CD4-positive, CD25-positive, alpha-beta regulatory T cell (primary cell): ENCODE measurements at places on chromosomes 1 and 21.

GRCh38 chr1:40120128-40120527 is 23.1 kb upstream of the PPT1 start:
- DNase-seq, result no peak

DNA sequence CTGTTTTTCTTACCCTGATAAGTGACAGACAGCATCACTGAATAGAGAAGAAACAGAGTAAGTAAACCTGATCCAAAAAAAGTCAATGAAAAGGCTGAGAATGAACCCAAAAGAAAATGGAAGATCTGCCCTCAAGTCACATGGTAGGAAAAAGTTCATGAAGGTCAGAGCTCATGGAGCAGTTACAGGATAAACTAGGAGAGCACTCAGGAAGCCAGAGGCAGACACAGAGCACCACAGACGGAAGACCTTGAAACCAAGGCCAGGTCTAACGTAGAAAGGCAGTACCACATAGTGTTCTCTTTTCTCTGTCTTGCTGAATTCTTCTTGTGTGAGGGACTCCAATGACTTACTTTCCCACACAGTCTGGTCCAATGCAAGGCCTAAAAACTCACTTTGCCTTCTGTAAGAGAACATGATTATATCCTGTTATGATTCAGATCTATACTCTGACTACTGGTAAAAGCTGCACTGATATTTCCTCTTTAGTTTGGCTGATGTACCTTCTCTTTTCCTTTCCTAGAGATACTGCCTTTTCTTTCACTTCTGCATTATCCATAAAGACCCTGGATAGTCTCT is 40.8 kb downstream of the RTCA start:
- DNase-seq, result no peak

DNA sequence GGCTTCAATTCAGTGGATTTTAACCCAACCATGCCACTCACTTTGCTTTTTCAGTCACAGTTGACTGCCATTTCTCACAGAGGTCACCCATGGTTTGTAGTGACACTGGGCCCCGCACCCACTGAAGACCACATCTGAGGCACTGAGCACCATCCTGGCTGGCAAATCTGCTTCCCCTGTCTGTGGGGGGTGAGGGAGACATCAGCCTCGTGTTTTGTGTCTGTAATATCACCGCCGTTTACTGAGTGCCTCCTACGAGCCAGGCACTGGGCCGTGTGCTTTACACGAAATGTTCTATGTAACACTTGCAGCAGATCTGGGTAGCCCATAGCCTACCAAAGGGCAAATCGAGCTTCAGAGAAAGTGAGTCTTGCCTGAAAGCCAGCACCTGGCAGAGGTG is 161.8 kb downstream of the PGBD5 start:
- DNase-seq, result no peak

DNA sequence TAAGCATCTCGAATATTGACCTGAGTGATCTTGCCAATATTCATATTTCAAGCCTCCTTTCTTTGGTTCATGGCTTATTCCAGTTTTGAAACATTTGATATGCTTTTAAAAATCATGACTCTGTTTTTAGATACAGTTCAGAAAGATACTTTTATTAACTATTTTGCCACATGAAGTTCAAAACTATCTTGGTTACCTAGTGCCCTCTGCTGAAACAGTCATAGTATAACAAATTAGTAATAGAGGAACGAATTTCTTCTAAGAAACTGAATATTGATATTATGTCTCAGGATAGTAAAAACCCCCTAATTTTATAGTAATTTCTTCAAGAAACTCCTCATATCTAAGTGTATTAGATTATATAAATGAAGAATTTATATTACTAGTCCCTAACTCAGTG is 52.6 kb upstream of the RC3H1 start:
- DNase-seq, result peak; percentile 18

- DNase-seq, result no peak
Observed at GRCh38 chr1:39508857-39509305, 17.4 kb downstream of the BMP8A start.

GRCh38 chr1:13901597-13901996 is 201.6 kb downstream of the PRDM2 start:
- DNase-seq, result no peak

DNA sequence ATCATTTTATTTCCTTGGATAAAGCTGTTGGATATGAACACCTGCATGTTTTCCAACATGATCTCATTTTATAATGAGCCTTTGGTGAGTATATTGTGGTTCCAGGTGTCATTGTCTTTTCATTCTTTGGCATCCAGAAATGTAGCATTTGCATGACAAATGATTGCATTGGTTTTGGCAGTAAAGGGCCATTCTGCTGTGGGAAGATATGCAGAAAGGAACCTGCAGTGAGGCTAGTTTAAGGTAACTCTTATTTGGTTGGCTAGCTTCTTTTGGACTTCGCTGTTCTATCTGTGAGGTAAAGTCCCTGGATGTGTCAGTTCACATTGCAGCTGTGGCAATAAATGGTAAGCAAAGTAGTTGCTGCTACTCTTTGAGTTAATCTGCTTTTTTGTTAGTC is 343.0 kb downstream of the AMY1C start:
- DNase-seq, result no peak

GRCh38 chr1:34149501-34149900 is 15.5 kb downstream of the CSMD2 start:
- DNase-seq, result no peak

- DNase-seq, result no peak
Observed at GRCh38 chr1:143720087-143721023, 251.4 kb downstream of the FAM72C start.

DNA sequence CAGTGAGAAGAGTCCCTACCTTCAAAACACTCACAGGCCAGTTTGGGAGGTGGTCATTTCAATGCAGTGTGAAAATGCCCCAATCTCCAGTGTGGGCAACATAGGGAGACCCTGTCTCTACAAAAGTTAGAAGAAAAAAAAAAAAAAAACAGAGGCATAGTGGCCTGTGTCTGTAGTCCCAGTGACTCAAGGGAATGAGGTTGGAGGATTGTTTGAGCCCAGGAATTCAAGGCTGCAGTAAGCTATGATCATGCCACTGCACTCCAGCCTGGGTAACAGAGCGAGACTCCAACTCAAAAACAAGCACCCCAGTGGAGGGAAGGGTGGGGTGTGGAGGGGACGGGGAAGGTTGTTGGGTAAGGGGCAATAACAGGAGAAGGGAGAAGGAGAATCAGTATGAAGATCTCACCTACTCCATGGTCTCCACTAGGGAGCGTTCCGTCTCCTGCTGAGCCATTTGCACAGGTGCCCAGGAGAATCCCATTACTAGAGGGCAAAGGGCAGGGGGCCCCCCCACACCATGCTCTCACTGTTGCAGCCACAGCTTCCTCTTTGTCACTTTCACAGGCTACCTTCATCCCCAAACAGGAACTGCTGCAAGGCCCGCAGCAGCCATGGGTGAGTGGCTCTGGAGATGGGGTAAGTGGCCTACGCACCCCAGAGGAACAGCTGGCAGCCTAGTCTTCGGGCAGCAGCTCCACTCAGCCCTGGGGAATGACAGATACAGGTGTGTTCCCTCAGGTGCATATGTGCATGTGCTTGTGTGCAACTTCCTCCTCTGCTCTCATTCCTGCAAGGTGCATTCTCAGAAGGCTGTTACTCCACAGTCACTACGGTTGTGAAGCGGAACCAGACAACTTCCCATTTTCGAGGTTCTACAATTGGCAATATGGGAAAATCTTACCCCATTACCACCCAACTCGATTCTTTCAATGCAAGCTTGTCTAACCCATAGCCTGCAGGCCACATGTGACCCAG is 87.9 kb upstream of the LYST start:
- peak; percentile 32 for DNase-seq

DNA sequence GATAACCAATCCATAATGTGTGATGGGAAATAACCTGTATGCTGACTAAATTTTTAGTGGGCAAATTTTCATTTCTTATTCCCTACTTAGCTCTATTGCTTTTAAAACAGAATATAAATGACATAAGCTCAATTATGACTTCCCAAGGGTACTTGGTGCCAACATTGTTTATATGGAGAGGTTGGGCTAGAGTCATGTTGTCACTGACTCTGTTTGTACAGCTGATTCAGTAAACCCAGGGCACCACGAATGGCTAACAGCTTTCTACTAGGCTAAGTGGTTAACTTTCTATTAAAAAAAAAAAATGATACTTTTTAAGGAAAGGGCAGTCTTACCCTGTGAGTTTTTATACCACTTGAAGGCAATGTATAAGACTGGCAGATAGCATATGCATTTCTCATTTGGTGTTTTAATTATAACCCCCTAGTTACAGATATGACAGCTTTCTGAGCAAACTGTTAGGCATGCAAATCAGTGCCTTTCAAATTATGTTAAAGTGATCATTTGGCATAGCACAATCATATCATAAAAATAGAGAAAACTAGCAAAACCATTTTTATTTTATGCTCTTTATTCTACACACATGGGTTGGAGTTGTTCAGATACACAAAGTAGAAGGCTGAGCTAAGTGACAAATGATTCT is 147.1 kb downstream of the DNM3 start:
- no peak for DNase-seq
